ENCODE measurements at places on chromosomes 2 and 18.
A peak's percentile ranks its signal among the peaks of the same experiment; 100 is the strongest.

GRCh38 chr2:8680822-8681760 is 765 bp upstream of the ID2 start:
- peak; percentile 47 for DNase-seq

GRCh38 chr2:3051266-3051665 is 326.4 kb downstream of the EIPR1 start:
- no peak for DNase-seq

- DNase-seq, result no peak
These were observed 142.0 kb downstream of the COL6A3 start for GRCh38 chr2:237271698-237272652.

DNA sequence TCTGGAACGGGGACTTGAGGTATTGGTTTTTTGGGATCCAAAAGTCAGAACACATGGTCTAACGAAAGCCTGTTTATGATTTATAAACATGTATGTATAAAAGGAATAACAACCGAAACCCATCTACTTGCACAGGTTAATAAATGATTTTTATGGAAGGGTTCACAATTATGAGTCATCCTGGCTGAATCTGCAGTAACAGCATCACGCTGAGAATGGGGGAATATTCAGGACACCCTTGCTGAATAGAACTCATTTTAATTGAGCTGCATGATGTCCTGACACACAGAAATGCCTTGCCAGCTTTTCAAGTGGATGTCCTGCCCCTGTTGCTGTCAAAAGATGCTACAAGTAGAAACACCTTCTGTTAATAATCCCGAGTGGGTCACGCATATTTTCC is 54.7 kb upstream of the TGFA start:
- no peak for DNase-seq

- DNase-seq, result no peak
These were observed 380.6 kb downstream of the SUCLG1 start for GRCh38 chr2:84078471-84078870.

DNA sequence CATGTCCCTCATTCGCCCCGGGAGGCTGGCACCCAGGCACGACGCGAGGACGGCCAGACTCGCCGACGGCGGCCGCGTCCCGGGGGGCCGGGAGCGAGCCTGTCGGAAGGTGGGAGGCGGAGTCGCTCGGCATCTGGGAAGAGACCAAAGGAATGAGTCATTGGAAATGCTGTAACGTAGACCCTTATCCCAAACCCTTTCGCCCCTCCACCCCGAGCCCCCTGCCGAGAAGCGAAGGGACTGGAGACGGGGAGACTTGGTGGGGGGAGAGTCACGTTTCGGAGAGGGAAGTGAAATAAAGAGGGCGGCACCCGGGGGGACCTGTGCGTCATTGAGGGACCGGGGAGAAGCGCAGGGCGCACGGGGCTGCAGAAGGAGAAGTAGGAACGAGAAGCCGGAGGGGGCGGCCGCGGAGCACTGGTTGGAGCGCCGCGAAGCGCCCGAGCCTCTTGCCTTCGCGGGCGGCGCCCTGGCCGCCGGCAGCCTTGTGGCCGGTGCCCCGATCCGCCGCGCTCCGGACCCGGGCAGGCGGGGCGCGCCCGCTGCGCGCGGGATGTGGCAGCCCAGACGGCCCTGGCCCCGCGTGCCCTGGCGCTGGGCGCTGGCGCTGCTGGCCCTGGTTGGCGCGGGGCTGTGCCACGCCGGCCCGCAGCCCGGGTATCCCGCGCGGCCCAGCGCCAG is at the start of gene EMILIN2:
Gene EMILIN2, plus strand, starts transcription at position 371 of the 681 bp plus-strand sequence. Its CDS starts 183 bp downstream, at position 554.
- no peak for DNase-seq

- DNase-seq, result no peak
These were observed 55.6 kb downstream of the THADA start for GRCh38 chr2:43540021-43540779.

DNA sequence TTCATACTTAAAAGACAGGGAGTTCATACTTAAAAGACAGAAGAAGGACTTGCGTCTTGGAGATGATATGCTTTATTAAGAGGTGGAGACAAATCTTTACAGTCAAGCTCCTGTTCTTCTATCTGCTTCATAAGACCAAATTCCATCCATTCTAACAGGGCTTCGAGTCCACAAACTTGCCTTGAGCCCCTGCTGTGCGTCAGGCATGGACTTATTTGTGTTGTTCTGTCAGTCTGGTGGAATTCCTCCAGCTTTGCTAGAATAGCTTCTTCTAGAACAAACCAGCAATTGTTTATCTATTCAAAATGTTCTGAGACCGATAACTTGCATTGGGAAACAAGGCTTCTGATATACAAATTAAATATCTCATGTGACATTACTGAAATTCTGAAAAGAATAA is 73.9 kb upstream of the SOX11 start:
- no peak for DNase-seq

GRCh38 chr2:218476676-218477075 is 57.8 kb downstream of the VIL1 start:
- no peak for DNase-seq

- no peak for DNase-seq
These were observed 173.1 kb downstream of the UXS1 start for GRCh38 chr2:106020821-106021661.

DNA sequence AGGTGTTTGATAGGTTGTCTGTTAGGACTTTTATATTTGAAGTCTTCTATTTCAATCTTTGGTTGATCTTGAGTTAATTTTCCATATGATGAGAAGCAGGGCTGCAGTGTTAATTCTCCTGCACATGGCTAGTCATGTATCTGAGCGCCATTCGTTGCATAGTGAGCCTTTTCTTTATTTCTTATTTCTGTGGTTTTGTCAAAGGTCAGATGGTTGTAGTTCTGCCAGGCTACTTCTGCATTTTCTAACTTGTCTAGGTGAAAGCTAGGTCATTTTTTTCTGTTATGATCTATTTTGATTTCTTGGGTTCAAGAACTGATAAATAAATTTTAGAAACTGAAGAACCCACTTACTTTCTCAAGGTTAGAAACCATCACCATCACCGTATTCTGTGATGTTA is 56.7 kb downstream of the CCDC74A start:
- DNase-seq, result no peak

- no peak for DNase-seq
These were observed 55.9 kb downstream of the UNC50 start for GRCh38 chr2:98664323-98664722.

GRCh38 chr2:83368916-83369315 is 1090.2 kb downstream of the SUCLG1 start:
- DNase-seq, result no peak

DNA sequence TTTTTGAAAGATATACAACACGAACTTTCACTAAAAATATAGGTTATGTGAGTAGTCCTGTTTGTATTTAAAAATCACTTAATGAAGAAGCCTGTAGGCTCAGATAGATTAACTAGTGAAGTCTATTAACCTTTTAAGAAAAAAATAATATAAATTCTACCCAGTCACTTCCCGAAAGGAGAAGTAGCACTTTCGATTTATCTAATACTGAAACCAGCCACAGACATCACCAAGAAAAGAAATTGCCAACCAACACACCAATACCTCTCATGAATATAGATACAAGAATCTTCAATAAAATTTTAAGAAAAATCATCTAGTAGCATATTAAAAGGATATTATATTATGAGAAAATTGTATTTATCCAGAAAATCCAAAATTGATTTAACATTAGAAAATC is 160.5 kb downstream of the GALNT13 start:
- no peak for DNase-seq

- no peak for DNase-seq
These were observed 872 bp downstream of the ASB1 start for GRCh38 chr2:238427435-238428162.

GRCh38 chr2:118048401-118048800 is 34.5 kb upstream of the CCDC93 start:
- no peak for DNase-seq

GRCh38 chr2:158598862-158599517 is 142.2 kb downstream of the PKP4 start:
- DNase-seq, result peak; percentile 12

GRCh38 chr18:38688416-38688815 is 1122.8 kb upstream of the CELF4 start:
- no peak for DNase-seq

GRCh38 chr2:236239276-236240065 is 24.7 kb downstream of the ASB18 start:
- DNase-seq, result no peak

- DNase-seq, result no peak
These were observed 27.5 kb upstream of the CD28 start for GRCh38 chr2:203678971-203679370.

DNA sequence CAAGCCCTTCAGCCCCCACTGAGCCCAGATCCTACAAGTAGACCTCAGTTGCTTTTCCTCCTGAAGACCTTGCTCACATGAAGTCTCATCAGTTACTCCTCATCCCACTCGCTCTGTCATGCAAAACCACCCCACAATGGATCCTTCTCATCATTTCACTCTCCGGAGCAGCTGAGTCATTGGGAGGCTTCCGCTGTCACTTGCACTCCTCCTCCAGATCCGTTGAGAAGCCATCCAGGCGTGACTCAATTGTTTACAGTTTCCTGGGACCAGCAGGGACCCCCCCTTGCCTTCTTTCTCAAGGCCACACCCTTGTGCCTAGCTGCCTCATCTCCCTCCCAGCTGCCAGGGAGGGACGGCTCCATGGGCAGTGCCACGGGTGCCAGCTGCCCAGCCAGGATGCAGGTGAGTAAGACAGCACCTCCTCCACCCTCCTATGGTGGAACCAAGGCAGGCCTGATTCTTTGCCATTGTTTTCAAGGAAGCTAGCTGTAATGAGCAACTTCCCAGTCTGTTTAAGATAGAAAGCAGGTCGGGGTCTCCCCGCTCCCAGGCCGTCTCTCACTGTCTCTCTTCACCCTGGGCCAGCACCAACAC is 16.3 kb downstream of the GPR55 start:
- peak; percentile 93 for DNase-seq

DNA sequence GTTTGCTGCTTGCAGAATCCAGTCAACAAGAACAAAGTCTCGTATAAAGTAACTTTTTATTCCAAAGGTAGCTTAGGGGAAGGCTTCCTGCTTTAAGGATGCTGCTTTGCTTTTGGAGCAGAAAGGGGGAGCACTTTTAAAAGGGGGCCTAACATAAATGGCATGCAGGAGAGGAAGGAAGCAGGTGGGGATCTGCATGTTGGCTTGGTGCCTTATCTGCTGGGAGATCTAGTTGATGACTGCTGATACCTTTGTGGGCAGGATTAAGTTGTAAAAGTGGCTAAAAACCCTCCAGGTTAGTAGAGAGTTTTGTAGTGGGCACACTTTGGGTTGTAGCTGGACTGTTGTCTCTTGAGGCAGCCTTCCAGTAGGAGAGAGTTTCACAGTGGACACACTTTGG is 22.5 kb downstream of the UBR3 start:
- DNase-seq, result no peak

GRCh38 chr18:75638223-75638775 is 210.8 kb upstream of the SMIM21 start:
- DNase-seq, result no peak

DNA sequence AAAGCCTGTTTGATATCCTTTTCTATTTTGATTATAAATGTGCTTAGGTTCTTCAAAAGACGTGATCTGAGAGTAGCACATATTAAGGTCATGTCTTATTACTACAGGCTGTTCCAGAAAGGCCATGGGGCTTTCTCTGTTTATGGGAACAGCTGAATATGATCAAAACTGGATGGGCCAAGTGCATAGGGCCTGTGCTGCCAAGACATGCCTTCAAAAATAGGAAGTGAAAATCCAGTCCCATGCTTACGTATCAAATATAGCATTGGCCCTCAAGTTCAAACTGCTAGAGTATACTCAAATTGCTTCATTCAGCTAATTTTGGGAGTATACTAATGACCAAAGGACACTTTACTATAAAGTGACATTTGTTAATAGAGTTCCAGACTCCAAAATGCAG is 24.1 kb downstream of the SLC25A52 start:
- DNase-seq, result no peak

- DNase-seq, result no peak
These were observed 829 bp downstream of the ACVR1C start for GRCh38 chr2:157627594-157628476.

- DNase-seq, result no peak
These were observed 53.2 kb upstream of the CNGA3 start for GRCh38 chr2:98293030-98293429.

DNA sequence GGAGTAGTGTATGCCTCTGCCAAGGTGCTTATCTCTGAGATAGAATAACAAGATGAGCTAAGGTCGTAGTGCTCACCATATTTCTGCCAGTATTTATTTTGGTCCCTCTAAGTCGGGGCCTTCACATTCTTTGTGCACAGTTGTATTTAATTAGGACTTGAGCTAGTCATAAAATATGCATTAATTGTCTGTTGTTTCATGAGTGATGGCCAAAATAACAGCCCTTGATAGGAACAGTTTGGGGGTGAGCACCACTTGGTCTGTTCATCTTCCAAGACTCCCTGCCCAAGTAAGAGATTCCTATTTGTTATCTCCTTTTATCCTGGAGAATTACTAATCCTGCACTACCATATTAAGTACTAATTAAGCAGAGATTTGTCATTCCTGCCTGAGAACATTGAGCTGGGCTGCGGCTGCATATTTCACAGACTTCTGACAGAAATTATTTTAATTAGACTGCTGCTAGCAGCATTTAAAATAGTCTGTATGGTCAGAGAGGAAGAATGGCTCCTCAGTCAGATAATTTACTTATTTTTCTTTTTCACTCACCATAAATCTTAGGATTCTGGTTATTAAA is 435.1 kb downstream of the MTX2 start:
- DNase-seq, result no peak

DNA sequence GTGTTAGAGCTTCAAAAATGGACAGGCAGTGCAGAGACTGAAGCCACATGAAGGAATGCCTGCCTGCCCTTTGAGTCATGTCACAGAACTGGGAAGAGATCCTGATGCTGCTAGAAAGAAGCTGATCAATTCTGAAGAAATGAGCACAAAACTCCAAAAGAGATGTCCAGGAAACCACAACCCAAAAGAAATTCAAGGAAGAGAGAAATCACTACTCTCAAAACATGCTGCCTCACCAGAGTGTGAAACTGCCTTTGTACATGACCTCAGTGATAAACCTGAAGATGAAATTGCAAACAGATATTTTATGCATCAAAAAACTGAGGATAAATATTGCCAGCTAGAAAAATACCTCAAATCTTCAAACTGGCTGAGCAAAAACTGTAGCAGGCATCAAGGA is 20.5 kb downstream of the USP40 start:
- no peak for DNase-seq

- no peak for DNase-seq
These were observed 37.5 kb downstream of the SLC4A3 start for GRCh38 chr2:219664944-219665343.

GRCh38 chr2:84906900-84907714 is 1.7 kb downstream of the TMSB10 start:
- no peak for DNase-seq

- no peak for DNase-seq
These were observed 243.9 kb upstream of the LRRTM1 start for GRCh38 chr2:80548469-80548868.

DNA sequence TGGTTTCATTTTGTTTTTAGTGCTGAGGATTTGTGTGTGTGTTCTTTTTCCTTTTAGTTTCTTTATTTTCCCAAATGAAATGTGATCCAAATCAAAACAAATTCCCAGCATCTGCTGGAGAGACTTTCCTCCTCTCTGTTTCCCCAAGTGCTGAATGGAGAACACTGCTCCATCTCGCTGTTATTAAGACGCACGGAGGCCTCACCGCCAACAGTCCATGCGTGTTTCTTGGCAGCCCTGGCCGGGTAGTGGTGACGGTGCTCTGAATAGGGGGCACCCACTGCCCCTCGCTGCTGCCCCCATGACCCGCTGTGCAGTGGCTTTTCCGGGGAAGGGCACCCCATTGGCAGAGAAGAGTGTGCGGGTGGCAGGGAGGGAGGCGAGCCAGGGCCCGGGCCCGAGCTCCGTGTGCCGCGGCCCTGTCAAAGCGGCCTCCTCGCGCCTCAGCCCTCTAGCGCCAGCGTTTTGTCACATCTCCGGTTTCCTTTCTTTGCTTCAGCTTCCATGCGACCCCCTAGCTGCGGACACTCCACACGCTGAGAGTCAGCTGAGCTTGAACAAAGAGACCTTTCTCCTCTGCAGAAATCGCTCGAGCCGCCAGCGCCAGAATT is 473.7 kb upstream of the SALL3 start:
- DNase-seq, result no peak

Data from NCI-H510A (cell line).